H7 (cell line): ENCODE measurements at places on chromosomes 3 and 15. TPM values are rescaled to one million over a fixed set of nuclear protein-coding genes. Genes with fewer than 3 reads are reported as not detected.

The ACAP2 gene
- 27.5 and 45.9 TPM in 2 replicates for total RNA-seq

The DUOXA1 gene
- 0.07 TPM in 1 of 2 replicates, not detected in the other for total RNA-seq

The FILIP1L gene
- 0.07 and 0.30 TPM in 2 replicates for total RNA-seq

The P2RY12 gene
- total RNA-seq = 0.10 TPM in 1 of 2 replicates, not detected in the other

The CLDN18 gene
- 0.14 TPM in 1 of 2 replicates, not detected in the other for total RNA-seq

The RBM6 gene
- 41.6 and 72.7 TPM in 2 replicates for total RNA-seq

The BMF gene
- total RNA-seq = 11.9 and 12.4 TPM in 2 replicates

The KBTBD13 gene
- 0.17 TPM in 1 of 2 replicates, not detected in the other for total RNA-seq

The PAK6 gene
- 4.9 and 8.4 TPM in 2 replicates for total RNA-seq

The MYO9A gene
- total RNA-seq = 7.8 and 12.6 TPM in 2 replicates

The PLCL2 gene
- total RNA-seq = 1.9 and 3.3 TPM in 2 replicates

The BHLHE40 gene
- total RNA-seq = 6.7 and 7.4 TPM in 2 replicates

The CFAP100 gene
- 0.24 and 1.5 TPM in 2 replicates for total RNA-seq

The FES gene
- total RNA-seq = 11.2 and 13.6 TPM in 2 replicates
